ENCODE measurements at places on chromosomes 2 and 18.
A peak's percentile ranks its signal among the peaks of the same experiment; 100 is the strongest.

GRCh38 chr2:98634406-98635092 lies 26.2 kb downstream of the UNC50 start:
- no peak for DNase-seq

- DNase-seq: no peak
Measured at GRCh38 chr2:2899826-2900225, 477.8 kb downstream of the EIPR1 start.

DNA sequence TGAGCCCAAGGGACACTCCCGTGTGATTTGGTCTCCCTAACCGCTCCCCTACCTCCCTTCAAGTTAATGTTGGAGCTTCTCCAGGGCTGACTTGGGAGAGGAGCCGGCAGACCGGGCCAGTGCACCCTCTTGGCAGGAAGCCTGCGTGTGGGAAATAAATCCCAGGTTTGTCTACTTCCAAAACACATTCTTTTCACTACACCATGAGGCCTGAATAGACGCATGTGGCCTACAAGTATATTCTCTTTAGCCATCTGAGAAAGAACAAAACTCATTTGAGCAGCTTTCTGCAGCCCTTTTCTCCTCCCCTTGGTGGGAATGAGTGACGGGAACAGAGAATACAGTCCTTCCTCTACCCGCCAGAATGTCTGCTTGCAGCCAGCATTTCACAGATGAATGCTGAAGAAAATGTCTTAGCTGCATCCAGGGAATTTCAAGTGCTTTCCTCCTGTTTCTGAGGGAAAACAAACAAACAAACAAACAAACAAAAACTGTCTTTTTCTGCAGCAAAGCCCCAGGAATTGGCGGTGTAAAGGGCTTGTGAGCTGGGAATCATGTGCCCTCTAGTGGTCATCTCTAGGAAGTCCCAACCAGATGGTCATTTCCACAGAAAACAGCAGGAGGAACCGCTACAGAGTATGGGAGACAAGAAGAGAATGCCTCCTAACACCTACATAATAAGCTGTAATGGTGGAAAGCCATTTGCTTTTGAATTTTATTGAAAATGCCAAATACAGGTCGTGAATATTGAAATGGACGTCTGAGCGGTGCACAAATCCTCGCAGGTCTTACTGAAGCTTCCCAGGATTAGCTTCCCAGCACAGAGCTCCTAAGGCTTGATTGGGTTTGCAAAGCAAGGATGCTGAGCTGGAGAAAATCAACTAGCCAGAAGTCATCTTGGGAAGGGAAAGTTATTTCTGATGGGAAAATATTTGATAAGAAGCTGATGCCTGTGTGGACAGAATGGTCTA lies 41.2 kb upstream of the DAPL1 start:
- DNase-seq: no peak

- no peak for DNase-seq
Measured at GRCh38 chr2:225008179-225008856, 34.0 kb downstream of the DOCK10 start.

DNA sequence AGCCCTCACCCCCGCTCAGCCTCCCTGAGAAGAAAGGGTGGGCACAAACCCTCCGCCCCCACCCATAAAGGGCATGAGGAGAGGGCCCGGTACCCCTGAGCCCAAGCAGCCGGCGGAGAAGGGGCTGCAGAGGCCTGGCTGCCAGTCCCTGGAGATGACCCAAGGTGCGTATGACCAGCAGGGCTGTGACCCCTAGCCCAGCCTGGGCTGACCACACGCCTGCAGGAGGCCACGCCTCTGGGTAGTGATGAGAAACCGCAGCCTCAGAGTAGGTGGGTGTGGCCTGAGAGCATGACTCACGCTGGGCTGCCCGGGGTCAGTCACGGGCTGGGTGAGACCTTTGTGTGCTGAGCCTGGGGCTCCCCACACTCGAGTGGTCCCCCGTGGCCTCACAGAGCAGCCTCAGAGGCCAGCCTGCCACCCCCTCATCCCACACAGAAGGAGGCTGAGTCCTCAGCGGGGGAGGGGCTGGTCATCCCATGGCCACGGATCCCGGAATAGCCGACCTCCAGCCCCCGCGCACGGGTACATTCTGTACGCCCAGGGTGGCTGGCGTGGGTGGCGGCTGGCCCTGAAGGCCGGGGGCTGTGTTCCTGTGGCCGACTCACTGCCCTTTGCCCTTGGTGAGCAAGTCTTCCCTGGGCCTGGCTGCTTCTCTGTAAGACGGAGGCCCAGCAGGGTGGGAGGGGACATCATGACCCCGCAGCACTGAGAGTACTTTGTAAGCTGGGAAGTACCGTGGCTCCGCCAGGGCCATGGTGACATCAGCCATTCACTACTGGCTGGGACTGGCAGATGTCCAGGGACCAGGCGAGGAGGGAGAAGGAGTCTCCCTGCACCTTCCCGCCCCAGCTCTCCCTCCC lies 110.8 kb upstream of the OTOS start:
- DNase-seq: no peak

- DNase-seq: no peak
Measured at GRCh38 chr2:31223026-31223425, 5.7 kb upstream of the CAPN14 start.

- no peak for DNase-seq
Measured at GRCh38 chr2:149399934-149400615, 69.7 kb downstream of the LYPD6 start.

DNA sequence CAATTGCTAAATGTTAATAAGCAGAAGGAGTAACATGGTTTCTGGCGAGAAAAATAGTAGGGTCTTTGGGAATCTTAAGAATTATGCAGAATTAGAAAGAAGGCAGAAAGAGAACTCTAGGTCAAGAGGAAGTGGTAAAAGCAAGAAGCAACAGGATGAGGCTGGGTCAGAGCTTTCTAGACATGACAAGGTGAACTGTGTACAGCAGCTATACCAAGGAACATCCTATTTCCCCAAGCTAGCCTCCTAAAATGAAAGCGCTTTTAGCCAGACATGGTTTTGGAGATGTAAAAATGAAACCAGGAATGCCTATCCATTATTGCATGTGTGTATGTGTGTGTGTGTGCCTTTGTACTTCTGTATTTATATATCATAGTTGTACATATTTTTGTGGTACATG lies 42.3 kb upstream of the STAT1 start:
- no peak for DNase-seq

DNA sequence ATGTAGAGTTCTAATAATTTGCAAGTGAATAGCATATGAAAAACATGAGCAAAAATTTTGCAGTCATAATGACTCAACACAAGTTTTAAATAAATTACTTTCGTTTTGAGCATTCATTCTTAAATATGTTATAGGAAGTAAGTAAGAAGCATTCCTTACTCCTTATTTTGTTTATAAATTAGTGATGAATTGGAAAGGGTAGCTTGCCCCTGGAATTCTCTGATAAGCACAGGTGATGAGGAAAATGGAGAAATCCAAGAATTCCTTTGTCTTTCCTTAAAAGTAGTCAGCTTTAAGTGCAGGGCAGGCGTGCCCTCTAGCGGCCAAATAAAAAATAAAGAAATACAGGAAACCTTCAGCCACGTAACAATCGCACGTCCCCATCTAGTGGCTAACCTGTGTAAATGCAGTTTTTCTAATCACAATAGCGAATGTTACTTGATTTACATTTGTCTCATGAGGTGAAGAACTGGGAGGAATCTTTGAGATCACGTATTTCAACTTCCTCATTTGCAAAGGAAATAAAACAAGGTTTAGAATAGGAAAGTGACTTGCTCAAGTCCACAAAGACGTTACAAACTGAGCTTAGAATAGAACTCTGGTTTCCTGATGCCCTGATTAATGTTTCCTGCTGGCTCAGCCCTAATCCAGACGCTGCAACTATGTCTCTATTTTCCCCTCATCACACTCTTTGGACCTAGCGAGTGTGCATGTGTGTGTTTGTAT lies 47.2 kb upstream of the ZNG1B start:
- DNase-seq: peak; percentile 71

DNA sequence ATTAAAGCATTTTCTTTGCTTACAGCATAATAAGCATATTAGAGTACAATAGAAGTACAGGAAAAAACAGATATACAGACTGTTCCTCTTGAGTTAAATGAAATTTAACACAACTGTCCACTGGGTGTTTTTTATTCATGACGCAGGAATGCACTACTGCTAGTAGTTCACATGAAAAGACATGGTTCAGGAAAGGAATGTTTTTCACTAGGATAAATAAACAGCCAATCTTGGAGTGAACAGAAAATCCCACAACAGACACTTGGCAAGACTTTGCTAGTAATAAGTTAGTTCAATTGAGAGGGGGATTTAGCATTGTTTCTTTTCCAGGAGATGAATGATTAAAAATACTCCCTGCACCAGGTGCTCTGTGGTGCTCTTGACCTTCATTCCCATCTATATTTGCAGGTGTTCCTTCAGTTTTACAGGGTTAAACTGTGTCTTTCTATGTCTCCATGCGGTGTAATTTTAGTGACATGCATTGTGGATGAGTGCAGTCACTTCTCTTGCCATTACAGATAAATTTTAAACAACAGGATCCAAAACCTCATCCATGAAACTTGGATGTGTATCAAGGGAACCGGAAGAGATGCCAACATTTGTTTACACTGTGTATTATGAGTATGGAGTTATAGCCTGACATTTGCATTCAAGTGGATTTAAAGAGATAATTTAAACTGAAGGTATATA lies 796.6 kb downstream of the DSC3 start:
- no peak for DNase-seq

DNA sequence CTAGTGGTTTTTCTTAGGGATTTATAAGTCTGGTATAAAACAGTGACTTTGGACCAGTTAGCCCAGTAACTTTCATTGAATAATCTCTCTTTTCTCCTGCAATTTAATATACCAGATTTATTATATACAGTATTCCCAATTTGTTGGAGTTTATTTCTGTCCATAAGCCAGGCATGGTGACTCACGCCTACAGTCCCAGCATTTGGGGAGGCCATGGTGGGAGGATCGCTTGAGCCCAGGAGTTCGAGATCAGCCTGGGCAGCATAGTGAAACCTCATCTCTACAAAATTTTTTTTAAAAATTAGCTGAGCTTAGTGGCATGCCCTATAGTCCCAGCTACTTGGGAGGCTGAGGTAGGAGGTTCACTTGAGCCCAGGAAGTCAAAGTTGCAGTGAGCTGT lies 26.7 kb downstream of the CNNM4 start:
- no peak for DNase-seq

GRCh38 chr2:63364866-63365265 lies 223.4 kb downstream of the WDPCP start:
- DNase-seq: no peak

- DNase-seq: no peak
Measured at GRCh38 chr18:63817441-63818051, 42.3 kb downstream of the SERPINB7 start.

GRCh38 chr2:234330902-234331301 lies 166.0 kb downstream of the ARL4C start:
- no peak for DNase-seq

GRCh38 chr2:50859110-50859509 lies 172.8 kb downstream of the NRXN1 start:
- DNase-seq: no peak

DNA sequence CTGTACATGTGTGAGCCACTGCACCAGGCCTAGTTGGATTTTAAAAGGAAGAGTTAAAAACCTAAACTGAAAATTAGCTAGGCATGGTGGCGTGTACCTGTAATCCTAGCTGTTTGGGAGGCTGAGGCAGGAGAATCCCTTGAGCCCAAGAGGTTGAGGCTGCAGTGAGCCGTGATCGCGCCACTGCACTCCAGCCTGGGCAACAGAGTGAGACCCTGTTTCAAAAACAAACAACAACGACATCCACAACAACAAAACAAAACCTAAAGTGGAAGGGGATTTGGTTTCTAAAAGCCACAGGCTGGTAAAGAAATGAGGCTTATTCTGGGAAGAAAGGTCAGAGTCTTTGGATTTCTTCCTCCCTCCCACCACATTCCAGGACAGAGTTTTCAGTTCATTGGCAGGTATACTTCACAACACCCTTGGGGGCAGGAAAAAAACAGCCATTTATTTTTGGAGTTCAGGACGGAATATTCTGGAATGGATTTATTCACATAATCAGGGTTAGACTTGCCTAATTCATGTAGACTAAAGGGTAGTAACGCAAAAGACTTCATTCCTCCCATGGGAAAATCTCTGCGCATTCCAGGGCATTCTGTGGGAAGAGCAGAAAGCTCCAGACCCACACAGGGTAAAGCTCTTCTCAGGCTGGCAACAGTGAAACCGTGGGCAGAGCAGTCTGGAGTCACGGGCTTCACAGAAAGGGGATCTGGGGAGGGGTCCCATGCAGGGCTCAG lies 34.9 kb downstream of the TEX44 start:
- DNase-seq: no peak

- DNase-seq: no peak
Measured at GRCh38 chr2:226802573-226802972, 3.0 kb upstream of the IRS1 start.

DNA sequence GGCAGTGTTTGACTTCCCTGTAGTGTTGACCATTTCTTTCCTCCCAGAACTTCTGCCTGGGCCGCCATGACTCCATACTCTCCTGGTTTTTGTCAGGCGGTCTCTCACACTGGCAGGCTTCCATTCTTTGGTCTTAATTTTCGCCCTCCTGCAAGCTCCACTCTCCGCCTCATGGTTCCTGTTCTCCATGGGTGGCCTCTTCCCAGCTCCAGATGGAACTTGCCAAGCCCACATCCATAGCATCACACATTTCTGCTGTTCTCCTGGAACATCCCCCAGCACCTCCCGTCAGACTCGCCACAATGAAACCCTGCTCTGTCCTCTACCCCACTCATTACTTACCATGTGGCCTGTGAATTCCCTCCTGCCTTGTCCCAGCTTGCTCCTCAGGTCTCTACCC lies 896 bp upstream of the AFF3 start:
- DNase-seq: no peak

DNA sequence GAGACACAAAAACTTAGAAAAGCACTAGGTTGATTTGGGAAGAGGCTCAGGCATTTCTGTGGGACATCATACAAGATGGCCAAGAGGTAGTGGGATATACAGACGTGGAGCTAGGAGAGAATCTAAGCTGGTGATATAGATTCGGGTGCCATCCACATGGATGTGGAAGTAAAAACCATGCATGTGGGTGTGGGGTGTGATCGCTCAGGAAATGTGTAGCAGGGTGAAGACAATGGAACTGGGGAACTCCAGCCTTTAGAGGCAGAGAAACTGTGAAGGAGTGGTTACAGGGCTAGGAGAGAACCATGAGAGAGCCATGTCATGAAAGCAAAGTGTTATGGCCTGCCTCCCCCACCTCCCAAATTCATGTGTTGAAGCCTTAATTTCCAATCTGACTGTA lies 43.0 kb upstream of the CTLA4 start:
- DNase-seq: no peak

GRCh38 chr2:96869822-96870625 lies at the start of gene SEMA4C:
Gene SEMA4C (minus strand): TSS chr2:96870080. CDS start chr2:96867886, 2,194 bp downstream.
- no peak for DNase-seq

GRCh38 chr2:65577654-65578053 lies 145.3 kb upstream of the SPRED2 start:
- no peak for DNase-seq

GRCh38 chr2:217538719-217539118 lies 464.1 kb downstream of the TNS1 start:
- no peak for DNase-seq
